Brain pericyte (primary cell): ENCODE measurements at places on chromosomes 12 and 14.
A peak's percentile ranks its signal among the peaks of the same experiment; 100 is the strongest.

GRCh38 chr14:42110167-42110566 is 503.5 kb downstream of the LRFN5 start:
- peak; percentile 29 for DNase-seq

GRCh38 chr12:91618281-91618680 is 435.7 kb upstream of the DCN start:
- no peak for DNase-seq

- no peak for DNase-seq
Measured at GRCh38 chr12:6573001-6573400, 4.9 kb upstream of the NOP2 start.

DNA sequence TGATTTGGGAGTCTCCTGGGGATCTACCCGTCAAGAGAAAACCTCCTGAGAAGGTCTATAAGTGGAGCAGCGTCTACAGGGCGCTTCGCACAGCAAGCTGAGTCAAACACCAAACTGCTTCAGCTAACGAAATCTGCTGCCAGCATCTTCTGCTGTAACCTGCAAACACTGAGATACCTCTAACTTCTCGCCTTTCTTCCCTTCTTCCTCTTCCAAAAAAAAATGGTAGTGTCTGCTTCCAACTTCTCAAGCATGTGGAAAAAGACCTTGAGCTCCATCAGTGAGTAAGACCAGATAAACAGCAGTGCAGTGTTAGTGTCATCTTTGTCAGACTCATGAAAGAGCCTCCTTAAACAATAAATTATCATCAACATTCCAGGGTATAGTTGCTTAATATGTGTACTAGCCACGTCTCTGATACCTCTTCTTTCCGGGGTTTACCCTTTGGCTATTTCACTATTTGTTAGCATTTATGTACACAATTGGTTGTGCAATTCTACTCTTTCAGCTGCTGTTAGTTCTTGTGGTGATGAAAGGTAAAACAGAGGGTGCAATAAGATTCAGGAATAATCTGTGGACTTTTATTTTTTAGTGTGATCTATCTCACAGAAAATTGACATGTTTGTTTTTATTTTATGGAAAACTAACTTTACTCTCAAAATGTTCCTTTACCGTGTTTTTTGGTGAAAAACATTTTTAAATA is 81.6 kb downstream of the LLPH start:
- DNase-seq, result no peak

GRCh38 chr14:23113431-23114119 is 5.5 kb downstream of the CEBPE start:
- DNase-seq, result peak; percentile 92

DNA sequence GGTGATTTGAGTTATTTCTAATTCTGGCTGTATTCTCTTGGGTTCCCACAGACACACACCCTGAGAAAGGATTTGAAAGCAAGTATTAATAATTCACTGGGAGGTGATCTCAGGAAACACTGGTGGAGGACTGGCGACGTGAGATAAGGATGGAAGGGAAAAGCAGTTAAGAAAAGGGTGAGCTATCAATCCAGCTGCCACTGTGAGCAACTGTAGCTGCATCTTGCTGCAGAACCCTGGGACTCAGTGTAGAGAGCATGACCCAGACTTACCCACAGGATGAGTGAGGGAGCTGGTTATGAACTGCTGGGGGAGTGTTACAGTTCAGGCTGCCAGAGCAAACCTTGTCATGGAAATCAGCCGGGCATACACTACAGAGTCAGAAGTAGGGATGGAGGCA is 71.9 kb downstream of the RESF1 start:
- no peak for DNase-seq

DNA sequence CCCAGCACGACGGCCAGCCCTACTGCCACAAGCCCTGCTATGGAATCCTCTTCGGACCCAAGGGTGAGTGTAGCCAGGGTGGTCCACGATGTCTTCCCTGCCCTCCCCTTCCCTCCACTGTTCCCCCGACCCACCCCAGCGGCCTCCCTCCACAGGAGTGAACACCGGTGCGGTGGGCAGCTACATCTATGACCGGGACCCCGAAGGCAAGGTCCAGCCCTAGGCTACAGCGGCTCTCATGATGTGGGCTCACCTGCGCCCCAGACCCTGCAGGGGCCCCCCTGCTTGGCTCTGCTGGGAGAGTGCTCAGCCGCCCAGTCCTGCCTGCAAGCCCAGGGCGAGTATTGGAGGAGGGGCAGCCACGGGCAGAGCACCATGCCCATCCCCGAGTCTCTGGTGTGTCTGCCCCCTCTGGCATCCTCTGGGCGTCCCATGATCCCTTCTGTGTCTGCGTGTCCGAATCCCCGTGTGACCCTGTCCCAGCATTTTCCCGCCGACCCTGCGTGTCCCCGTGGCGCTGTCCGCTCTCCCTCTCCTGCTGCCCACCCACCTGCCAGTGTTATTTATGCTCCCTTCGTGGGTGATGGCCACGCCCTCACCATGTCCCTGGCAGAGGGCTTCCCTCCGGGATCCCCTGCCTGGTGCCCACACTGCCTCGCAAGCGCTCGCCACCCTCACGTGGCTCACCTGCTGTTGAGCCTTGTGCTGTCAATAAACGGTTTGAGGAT is 5.0 kb downstream of the CRIP2 start:
- DNase-seq, result no peak

- no peak for DNase-seq
Measured at GRCh38 chr14:79037593-79037992, 867.4 kb downstream of the NRXN3 start.

GRCh38 chr12:66131067-66131688 is 628 bp upstream of the LLPH start:
- no peak for DNase-seq

DNA sequence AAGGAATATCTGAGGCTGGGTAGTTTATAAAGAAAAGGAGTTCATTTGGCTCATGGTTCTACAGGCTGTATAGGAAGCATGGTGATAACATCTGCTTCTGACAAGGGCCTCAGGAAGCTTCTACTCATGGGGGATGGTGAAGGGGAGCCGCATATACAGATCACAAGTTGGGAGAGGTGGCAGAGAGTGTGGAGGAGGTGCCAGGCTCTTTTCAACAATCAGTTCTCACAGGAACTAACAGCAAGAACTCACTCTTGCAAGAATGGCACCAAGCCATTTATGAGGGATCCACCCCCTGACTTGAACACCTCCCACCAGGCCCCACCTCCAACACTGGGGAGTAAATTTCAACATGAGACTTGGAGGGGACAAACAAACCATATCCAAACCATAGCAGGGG is 3.5 kb upstream of the TSPAN11 start:
- no peak for DNase-seq

GRCh38 chr14:100471441-100472093 is 115.7 kb downstream of the BEGAIN start:
- DNase-seq, result no peak

DNA sequence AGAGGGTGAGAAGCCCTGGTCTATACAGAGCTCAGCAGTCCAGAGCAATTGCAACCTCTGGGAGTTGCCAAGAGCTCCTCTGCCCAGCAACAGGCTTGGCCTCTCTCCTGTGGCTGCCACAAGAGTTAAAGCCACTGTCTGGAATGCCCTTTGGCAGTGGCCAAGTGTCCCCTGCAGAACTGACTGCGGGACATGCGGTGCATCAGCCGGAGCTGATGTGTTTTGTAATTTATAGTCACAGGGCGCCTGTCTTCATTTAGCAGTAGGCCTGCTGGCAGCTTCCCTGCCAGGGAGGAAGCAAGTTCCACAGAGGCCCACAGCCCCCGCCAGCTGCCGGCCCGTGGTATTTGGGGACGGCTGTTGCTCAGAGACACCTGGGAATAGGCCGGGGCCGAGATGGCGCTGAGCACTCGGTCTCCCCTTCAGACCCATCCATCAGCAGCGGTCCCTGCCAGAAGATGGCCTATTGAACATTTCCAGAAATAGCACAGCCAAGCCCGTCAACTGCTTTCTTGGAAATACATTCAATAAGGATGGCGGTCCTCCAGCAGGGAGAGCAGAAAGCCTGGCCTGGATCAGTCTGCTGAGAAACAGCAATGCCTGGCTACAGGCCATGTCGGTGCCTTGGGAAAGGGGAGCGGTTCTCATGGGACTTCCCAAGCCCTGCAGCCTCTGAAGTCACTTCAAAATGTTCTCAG is 217.4 kb downstream of the CRADD start:
- DNase-seq, result no peak

GRCh38 chr14:100081997-100082625 is 16.9 kb downstream of the EVL start:
- DNase-seq, result no peak

GRCh38 chr14:103398427-103399195 is 13.4 kb downstream of the MARK3 start:
- no peak for DNase-seq

GRCh38 chr14:103423050-103423461 is 37.8 kb downstream of the MARK3 start:
- DNase-seq, result peak; percentile 31

GRCh38 chr14:64728856-64729255 is 24.6 kb downstream of the PLEKHG3 start:
- DNase-seq, result no peak

DNA sequence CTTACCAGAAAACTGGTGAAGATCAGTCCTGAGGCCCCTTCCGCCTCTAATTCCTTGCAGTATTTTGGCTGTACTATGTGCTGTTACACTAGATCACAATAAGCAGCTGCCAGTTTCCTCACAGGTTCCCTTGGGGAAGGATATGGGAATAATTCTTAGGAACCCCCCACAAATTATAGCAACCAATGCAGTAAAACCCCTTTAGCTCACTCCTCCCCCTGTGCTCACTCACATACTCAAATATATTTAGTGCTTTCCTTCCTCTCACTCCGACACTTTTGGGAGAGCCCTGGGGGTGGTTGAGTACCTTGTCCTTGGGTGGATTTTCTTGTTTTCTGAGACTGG is 162.7 kb downstream of the ETV6 start:
- DNase-seq, result no peak

- DNase-seq, result no peak
Measured at GRCh38 chr12:52402377-52402776, 3.8 kb downstream of the KRT82 start.

- no peak for DNase-seq
Measured at GRCh38 chr14:38999949-39000348, 103.1 kb downstream of the SEC23A start.

GRCh38 chr12:38411426-38411825 is 94.9 kb downstream of the ALG10B start:
- no peak for DNase-seq

GRCh38 chr12:9900930-9901329 is 19.6 kb downstream of the KLRF2 start:
- no peak for DNase-seq

DNA sequence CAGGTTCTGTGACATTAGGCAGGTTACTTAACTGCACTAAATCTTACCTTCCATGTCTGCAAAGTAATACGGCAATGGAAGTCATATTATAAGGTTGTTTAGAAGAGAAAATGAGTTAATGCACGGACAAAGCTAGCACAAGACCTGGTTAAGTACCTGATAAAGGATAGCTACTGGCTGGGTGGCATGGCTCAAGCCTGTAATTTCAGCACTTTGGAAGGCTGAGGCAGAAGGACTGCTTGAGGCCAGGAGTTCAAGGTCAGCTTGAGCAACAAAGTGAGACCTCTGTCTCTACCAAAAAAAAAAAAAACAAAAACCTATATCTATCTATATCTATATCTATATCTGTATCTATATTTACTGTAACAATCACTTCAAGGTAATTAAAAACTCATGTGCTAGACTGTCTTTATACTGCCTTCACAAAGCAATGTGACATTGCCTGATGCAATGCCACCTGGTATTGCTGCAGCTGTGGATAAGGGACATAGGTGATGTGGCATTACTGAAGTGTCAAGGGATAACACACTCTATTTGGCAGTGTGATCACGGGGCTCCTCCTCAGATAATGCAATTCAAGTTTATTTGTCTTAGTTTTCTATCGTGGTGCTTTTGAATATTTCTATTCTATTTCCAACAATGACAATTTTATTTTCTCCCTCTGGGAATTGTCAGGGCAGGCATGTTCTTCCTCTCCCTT is 107.1 kb downstream of the PAX9 start:
- no peak for DNase-seq

GRCh38 chr12:80317307-80317706 is 126.7 kb upstream of the PTPRQ start:
- DNase-seq, result no peak

DNA sequence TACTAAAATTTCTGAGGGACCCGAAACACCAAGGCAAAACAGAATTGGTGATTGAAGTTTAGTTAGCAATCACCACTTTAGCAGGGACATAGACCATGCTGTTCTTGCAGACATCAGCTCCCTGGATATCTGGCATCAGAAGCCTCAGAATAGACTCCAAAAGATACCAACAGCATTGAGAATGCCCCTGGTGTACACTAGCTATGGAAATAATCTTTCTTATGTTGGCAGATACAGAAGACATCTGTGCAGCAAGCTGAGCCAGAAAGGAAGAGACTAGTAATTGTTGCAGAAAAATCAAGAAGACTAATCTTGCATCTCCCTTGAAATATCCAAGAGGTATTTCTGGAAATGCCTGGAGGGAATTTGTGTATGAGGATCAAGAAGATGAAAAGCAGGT is 521.6 kb downstream of the TRHDE start:
- DNase-seq, result no peak

GRCh38 chr14:89013098-89013504 is 188.7 kb downstream of the TTC8 start:
- no peak for DNase-seq

- DNase-seq, result no peak
Measured at GRCh38 chr12:18651525-18651924, 86.3 kb downstream of the PLCZ1 start.

- DNase-seq, result no peak
Measured at GRCh38 chr12:123854918-123855317, 92.8 kb downstream of the DNAH10 start.

GRCh38 chr14:24368562-24369252 is 723 bp downstream of the NFATC4 start:
- peak; percentile 38 for DNase-seq

DNA sequence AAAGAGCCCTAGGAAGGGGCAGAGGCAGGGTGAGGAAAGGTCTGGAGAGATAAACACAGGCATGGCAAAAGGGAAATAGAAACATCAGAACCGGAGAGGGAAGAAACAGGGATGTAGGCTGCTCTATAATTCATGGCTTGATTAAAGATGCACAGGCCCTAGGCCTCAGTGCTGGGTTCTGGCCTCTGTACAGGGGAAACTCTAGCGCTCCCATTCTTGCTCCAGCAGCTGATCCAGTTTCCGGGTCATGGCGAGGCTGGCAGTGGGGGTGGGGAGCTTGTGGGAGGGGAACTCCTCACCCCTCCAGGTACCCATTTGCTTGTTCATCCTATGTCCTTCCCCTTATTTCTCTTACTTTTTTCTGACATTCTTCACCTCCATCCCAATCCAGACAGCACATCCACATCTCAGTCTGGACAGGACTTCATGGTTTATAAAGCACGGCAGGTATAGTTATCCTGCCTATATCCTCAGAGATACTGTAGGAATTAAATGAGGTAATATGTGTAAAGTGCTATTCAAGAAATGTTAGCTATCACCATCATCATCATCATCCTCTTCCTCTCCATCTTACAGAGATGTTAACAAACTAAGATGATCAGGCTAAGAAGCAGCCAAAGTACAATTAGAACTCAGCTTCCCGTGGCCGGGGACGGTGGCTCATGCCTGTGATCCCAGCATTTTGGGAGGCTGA is 8.0 kb upstream of the GPR84 start:
- DNase-seq, result no peak

GRCh38 chr12:71752891-71753290 is 1.8 kb upstream of the RAB21 start:
- no peak for DNase-seq
